Hepatic stellate cell (primary cell): ENCODE measurements at places on chromosomes 12 and 14.

DNA sequence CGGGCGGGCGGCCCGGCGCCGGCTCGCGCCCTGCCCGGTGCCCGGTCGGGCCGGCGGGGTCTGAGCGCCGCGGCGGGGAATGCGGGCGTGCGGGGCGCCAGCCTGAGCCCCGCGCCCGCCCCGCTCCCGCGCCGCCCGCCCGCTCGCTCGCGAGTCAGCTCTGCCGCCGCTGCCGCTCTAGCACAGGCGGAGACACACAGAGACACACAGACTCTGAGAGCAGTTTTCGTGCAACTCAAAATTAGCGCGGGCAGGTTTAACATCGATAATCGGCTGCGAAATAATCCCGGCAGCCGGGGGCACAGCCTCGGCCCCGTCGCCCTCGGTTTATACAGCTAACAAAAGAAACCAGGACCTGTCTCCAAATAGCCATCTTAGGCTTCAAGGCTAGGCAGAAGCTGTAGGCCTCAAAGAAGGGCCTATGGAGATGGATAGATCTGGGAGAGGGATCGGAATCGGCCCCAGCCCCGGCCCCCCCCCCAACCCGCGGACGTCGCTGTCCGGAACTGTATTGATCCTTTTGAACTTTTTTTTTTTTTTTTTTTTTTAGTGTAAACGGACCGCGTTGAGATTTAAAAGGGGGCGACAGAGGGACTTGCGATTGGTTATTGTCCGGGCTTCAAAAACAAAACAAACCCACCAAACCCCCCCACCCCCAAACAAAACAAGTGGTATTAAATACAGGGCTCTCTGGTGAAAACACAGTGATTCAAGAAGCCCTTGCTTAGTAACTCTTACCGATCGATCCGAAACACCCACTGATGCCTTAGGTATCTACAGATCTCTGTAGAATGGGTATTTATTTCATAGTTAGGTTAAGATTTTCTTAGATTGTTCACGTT is 1.1 kb downstream of the ARID2 start:
- peak; percentile 14 for DNase-seq

GRCh38 chr14:71290301-71290700 is 383.0 kb downstream of the PCNX1 start:
- DNase-seq, result no peak

GRCh38 chr12:13179211-13180074 is 17.1 kb upstream of the EMP1 start:
- no peak for DNase-seq

- DNase-seq, result no peak
Measured at GRCh38 chr12:24228371-24228770, 278.9 kb upstream of the SOX5 start.

DNA sequence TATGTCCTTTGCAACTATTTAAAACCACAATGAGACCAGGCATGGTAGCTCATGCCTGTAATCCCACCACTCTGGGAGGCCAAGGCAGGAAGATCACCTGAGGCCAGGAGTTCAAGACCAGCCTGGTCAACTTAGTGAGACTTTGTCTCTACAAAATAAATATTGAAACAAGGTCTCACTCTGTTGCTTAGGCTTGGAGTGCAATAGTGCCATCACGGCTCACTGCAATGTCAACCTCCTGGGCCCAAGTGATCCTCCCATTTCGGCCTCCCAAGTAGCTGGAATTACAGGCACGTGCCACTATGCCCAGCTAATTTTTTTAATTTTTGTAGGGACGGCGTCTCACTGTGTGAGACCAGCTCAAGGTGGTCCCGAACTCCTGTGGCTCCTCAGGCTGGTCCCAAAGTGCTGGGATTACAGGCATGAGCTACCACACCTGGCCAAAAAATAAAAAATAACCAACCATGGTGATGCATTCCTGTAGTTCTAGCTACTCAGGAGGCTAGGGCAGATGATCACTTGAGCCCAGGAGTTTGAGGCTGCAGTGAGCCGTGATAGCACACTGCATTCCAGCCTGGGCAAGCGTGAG is 955 bp upstream of the FITM1 start:
- no peak for DNase-seq

- no peak for DNase-seq
Measured at GRCh38 chr14:93923626-93924025, 3.5 kb upstream of the FAM181A start.

DNA sequence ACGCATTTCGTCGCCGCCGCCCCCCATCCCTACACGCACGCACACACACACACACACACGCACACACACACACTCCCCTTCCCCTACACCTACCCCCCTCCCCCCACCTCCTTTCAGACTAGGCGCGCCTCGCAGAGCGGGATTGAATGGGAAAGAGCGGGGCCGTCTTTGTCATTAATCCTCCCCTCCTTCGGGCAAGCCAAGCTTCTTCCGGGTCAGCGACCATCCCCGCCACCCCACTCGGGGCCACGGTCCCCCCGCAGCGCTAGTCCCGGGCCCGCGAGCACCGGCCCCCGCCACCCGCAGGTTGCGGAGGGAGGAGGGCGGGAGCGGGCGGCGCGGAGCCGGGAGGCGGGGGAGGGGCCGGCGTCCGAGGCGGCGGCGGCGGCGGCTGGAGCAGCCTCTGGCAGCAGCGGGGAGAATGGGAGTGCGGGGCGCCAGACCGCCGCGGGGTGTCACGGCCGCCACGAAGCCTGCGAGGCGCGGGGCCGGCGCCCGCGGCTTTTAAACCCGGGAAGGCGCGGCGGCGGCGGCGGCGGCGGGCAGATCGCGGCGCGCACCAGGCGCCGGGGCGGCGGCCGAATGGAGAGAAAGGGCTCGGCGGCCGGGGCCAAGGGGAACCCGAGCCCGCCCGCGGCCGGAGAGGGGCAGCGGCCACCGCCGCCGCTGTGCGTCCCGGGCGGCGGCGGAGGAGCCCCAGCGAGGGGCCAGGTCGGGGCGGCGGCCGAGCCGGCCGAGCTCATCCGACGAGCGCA is at the start of gene TTC9:
TSS of gene TTC9 (plus strand) at position 369 of the 755 bp plus-strand sequence. CDS start at position 583, 214 bp downstream.
- DNase-seq, result peak; percentile 24

DNA sequence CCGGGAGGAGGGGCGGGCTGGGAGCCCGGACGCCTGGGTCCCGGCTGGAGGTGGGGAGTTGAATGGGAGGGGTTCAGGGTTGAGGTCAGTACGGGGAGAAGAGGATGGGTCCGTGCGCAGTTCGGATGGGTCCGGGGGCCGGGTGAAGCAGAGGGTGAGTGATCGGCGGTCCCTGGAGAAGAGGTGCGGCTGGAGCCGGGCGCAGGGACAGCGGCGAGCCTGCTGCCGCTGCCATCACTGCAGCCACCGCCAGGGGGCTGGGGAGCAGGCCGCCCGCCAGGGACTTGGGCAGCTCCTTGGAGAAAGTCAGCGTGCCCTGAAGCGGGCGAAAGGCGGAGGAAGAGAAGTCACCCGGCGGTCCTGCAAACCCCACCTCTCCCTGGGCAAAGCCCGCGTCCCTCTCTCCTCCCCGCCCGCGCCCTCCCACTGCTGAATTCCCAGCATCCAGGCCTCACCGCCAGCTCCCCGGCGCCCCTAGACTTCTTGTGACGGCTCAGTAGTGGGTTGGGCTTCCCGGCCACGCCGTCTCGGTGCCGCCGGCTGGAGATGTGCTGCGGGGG is 6.0 kb upstream of the GPR84 start:
- peak; percentile 90 for DNase-seq

DNA sequence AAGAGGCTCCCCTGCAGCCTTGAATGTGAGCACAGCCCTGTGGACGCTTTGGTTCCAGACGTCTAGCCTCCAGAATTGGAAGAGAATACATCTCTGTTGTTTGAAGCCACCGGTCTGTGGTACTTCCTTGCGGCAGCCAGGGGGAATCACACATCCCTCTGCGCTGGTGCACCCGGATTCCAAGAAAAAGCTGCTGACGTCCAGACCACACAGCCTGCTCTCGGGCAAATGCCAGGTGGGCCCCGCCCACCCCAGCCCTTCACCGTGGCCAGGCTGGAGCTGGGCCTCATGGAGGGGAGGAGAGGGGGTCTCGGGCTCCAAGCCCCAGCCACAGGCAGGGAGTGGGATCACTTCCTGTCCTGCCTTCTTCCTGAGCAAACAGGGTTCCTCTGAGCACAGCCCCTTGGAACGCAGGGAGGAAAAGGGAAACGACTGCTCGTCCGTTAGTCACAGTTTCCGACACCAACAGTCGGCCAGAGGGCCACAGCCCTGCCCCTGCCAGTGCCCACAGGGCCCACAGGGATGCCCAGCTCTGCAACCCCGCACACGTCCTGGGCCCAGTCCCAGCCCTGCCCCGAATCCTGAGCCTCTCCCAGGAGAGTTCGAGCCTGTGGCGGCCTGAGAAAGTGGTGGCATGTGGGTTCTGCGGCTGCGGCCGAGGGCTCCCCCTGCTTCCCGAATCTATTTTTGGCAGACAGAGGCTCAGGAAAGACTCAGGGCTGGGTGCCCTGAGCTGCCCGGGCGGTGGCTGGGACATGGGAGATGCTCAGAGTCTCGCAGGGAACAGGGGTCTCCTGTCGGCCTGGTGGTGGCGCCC is 85.3 kb downstream of the RFLNA start:
- peak; percentile 94 for DNase-seq

- no peak for DNase-seq
Measured at GRCh38 chr14:104868060-104868740, 3.1 kb downstream of the CEP170B start.

DNA sequence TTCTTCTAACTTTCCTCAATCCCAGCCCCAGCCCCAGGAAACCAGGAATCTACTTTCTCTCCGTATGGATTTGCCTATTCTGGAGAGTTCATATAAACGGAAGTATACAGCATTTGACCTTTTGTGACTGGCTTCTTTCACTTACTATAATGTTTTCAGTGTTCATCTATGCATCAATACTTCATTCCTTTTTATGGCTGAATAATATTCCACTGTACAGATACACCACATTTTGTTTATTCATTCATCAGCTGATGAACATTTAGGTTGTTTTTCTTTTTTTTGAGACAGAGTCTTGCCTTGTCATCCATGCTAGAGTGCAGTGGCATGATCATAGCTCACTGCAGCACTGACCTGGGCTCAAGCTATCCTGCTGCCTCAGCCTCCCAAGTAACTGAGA is 3.9 kb upstream of the PLEKHG3 start:
- no peak for DNase-seq

DNA sequence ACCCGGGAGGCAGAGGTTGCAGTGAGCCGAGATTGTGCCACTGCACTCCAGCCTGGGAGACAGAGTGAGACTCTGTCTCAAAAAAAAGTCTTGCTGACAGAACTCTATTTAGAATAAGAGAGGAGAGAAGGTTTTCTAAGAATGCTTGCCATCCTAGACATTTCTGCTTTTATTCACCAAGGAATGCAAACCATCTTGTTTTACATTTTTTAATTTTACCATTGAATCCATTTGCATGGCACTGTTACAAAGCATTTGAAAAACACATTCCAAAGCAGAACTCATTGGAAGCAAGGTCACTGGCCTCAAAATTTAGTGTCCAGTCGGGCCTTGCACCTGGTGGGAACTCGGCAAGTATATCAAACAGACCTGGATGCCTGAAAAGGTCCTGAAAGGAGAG is 44.2 kb upstream of the RASSF3 start:
- DNase-seq, result no peak

DNA sequence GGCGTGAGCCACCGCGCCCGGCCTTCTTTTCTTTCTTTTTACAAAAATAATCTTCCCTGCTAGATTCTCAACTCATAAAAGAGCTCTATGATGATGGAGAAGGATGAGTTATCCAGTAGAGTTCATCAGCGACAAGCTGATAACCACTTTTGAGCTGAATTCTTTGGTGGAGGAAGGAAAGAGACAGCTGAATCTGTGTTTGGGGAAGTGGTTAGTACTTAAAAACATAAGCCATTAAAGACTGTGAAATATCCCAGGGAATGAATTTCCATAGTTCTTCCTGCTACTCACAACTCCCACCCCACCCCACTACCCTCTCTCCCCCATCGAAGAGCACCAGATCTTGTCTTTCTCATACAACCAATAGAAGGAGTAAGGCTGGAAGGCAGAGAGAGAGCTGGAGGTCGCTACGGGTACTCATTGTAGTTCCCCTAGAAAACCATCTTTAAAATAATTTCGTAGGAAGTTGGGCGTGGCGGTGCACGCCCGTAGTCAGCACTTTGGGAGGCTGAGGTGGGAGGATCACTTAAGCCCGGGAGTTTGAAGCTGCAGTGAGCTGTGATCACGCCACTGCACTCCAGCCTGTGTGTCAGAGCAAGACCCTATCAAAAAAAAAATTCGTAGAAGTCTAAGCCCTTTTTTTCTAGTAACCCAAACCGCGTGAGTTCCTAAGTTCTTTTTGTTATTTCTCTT is 647 bp upstream of the ESPL1 start:
- no peak for DNase-seq

- no peak for DNase-seq
Measured at GRCh38 chr14:34241185-34241711, 220.8 kb downstream of the SPTSSA start.

DNA sequence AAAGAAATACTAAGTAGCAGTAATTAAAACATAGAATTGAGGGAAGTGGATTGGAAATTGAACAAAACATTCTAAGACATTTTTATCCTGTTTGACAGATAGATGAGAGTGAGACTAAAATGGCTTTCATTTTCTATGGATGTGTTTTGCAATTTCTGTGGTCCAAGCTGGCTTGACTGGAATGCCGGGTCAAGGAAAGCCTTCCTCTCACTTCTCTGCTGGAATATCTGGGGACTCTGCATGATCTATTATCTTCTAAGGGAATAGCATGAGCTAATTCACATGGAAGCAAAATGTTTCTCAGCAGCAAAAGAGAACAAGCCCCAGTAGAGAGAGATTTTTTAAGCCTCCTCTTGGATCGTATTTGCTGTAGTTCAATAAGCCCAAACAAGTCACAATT is 407.9 kb upstream of the ATXN7L3B start:
- no peak for DNase-seq

GRCh38 chr14:80958226-80958625 is 2.8 kb downstream of the TSHR start:
- DNase-seq, result no peak

GRCh38 chr12:62785941-62786559 is 148.9 kb downstream of the PPM1H start:
- peak; percentile 41 for DNase-seq

- DNase-seq, result no peak
Measured at GRCh38 chr12:50248411-50248810, 34.9 kb downstream of the LIMA1 start.

DNA sequence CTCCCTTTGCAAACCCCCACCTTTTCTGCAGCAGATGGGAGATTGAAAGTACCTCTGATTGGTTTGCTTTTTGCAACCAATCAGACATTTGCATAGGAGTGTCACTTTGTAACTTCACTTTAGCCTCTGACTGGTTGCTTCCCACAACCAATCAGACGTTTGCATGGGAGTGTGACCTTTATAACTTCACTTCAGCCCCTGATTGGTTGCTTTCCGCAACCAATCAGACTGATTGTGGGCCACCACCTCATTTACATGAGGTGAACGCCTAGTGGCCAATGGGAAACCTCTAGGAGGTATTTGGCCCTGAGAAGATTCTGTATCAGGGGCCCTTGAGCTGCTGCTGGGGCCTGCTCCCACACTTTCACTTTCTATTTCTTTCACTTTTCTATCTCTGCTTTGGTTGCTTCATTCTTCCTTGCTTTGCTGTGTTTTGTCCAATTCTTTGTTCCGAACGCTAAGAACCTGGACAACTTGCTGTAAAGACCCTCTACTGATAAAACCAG is 106.0 kb upstream of the PRICKLE1 start:
- no peak for DNase-seq

- DNase-seq, result no peak
Measured at GRCh38 chr14:56390859-56391258, 188.7 kb upstream of the TMEM260 start.
